Endothelial cell (in vitro differentiated cells): ENCODE measurements at places on chromosomes 12 and 14.

DNA sequence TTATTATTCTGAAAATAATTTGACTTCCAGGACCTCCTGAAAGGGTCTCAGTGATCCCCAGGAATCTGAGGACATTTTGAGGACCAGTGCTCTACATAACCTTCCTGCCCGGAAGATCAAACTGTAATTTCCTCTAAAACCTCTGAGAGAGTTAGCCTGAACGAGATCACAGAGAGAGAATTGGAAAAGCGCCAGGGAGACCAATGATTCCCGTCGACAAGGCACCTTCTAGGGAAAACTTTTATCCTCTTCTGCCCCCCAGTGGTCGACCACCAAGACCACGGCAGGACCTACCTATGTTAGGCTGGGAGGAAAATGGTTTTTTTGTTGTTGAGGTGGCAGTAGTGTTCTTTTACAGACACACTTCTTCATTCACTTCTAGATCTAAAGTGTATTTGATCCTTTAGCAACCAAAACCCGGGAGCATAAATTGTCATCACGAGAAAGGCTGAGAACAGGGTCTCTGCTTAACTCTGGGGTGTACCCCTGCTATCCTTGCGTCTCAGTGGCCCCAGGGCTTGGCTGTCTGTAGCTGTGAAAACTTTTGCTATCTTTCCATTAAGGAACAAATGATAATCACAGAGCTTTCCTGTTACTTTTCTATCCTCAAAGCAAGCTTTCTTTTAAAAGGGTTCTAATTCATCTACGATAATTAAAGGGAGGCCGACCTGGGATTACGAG is 62.9 kb upstream of the NID2 start:
- peak; percentile 89 for DNase-seq

DNA sequence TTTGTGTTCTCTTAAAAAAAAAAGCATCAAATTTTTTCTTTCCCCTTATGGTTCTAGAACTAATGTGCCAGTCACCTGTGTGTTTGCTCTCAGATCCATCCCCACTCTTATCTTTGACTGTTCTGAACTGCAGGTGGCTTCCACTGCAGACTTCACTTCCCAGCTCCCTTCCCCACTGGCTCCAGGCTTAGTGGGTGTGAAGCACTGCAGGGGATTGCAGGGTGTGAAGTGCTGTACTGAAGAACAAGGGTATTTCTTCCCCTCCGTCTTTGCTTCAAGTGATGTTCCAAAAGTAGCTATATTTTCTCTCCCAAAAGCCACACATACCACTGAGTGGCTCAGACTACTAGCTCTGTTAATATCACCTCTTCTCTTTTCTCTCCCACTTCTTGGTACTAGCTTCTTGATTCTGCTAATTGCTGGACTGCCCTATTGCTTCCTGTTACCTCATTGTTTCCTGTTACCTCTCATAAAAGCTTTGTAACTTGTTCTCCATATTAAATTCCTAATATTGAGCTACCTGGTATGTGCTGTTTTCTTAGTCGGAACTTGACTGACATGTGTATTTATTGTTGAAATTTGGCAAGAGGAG is 115.4 kb upstream of the PRICKLE1 start:
- DNase-seq, result no peak

DNA sequence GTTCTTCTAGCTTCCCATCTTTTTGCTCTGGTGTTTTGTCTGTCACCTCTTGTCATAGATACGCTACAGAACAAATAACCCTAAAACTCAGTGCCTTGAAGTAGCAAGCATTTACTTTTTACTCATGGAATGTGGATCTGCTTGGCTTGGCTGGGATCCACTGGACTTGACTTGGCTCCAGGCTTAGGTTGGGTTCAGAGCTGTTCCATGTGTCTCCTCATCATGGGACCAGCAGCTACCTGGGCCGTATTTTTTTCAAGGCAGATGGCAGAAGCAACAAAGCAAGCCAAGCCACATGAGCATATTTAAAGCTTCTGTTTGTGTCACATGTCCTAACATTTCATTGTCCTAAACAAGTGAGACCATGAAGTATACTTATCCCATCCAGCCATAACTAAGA is 48.7 kb upstream of the ATF1 start:
- DNase-seq, result no peak

- no peak for DNase-seq
These were observed 95.4 kb downstream of the TTC7B start for GRCh38 chr14:90720832-90721231.

DNA sequence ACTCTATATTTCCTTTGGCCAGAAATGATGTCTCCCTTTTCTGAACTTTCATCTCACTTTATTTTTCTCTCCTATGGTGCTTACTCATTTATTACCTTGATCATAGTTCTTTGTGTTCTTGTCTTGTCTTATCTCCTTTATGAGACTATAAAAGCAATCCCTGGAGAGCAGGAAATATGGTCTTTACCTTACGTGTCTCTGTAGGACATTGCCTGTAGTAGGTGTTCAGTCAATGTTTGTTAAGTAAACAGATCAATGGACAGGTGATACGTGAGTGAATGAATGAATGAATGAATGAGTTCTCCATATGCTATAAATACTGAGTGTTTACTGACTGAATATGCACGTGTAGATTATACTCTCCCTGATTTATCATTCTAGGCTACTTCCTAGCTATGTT is 193.7 kb upstream of the HMGA2 start:
- DNase-seq, result no peak

DNA sequence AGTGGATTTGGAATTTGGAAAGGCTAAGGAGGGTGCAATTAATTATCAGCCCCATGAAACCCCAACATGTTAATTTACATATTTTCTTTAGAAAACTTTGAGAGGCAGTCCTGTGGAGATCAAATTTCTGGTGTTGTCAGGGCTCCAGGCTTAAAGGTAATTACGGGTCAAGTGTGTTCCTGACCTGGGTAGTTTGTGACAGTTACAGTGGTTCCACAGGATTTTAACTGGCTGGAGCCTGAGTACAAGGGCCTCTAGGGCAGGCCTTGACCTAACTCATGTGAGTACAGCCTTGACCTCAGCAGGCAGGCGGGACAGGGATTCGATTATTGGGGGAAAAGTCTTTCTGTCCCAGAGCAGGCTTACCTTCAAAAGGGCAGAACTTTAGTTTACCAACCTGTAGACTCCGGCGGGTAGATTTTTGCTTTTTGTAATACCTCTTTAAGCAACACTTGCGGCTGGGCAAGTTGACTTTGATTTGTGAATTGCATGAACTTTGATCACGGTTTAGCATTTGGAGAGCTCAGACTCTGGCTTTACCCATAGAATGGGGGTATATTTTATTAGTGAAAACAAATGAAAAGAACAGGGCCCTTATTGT is 8.4 kb upstream of the PPTC7 start:
- no peak for DNase-seq

- no peak for DNase-seq
These were observed 16.8 kb downstream of the ATP5MC2 start for GRCh38 chr12:53659011-53659551.

- no peak for DNase-seq
These were observed 16.3 kb downstream of the MARK3 start for GRCh38 chr14:103401223-103402214.

GRCh38 chr12:27243006-27243405 is 1.1 kb upstream of the STK38L start:
- DNase-seq, result no peak

DNA sequence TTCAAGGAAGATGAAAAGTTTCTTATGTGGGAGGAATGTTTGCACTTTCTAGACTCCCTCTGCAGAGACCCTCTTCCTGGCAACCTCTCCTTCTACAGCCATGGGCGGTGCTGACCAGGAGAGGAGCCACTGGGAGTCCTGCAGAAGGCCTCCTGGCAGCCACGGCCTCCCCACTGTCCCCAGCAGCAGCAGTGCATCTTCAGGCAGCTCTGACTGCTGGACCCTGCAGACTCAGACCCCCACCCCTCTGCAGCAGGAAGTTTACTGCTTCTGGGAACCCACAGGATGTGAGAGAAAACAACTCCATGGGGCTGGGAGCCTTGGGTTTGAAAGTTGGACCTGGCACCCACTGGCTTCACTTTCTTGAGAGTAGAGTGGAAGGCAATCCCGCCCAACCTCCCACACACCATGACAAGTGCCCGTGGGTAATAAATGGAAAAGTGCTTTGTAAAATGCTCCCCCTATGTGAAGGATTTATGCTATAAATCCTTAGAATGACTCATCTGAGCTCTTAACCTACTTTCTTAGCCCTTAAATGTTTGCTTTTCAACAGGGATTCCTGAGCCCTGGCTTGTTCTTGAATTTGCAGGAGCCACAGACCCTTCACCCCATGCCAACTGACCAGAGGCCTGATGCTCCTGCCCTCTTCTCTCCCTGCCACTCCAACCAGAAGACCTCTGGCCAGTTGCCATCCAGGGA is 37.5 kb upstream of the DDX11 start:
- DNase-seq, result no peak

- no peak for DNase-seq
These were observed 4.6 kb upstream of the LRP1-AS start for GRCh38 chr12:57151741-57152630.

DNA sequence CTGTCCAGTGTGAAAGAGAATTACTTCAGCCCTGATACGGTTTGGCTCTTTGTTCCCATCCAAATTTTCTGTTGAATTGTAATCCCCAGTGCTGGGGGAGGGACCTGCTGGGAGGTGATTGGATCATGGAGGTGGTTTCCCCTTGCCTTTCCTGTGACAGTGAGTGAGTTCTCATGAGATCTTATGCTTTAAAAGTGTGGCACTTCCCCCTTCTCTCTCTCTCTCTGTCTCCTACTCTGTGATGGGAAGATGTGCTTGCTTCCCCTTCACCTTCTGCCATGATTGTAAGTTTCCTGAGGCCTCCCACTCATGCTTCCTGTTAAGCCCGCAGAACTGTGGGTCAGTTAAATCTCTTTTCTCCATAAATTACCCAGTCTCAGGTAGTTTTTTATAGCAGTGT is 5.5 kb upstream of the SLC15A5 start:
- DNase-seq, result no peak

GRCh38 chr14:32588448-32589320 is 259.6 kb downstream of the AKAP6 start:
- DNase-seq, result peak; percentile 15

GRCh38 chr12:100862676-100863075 is 68.1 kb downstream of the ANO4 start:
- no peak for DNase-seq
